Activated T-cell treated with anti-CD3 and anti-CD28 coated beads for 4 hours (primary cell): ENCODE measurements at places on chromosomes 12 and 14.

DNA sequence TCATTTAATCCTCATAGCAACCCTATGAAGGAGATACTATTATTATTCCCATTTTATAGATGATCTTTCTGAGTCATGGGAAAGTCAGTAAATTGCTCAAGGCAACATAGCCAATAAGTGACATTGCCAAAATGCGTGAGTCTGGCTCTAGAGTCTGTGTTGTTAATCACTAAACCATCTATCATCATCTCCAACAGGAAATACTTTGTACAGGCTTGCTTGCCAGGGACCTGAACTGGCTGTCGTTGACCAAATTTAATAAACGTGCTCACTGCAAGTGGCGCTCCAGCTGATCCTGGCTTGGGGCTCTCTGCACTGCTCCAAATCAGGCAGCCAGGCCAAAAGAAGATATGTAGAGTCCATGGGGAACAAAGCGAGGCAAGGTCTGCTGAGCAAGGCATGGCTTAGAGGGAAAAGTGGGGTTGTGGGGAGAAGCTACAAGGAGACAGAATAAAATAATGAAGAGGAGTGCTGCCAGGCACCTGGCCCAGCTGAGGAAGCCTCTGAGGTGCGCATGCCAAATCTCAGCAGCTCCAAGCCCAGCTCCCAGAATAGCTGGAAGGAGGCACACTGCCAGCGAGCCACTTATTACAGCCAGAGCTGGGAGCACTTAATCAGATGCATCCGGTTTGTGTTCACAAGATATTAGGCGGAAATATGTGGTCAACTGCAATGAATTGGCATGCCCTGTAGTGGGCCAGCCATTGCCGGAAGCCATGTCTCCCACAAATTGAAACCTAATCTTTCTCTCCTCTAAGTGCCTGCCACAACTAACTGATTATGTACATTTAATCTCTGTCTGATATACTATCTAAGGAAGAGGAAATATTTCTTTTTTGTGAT lies 43.3 kb upstream of the PTPRO start:
- no peak for DNase-seq

DNA sequence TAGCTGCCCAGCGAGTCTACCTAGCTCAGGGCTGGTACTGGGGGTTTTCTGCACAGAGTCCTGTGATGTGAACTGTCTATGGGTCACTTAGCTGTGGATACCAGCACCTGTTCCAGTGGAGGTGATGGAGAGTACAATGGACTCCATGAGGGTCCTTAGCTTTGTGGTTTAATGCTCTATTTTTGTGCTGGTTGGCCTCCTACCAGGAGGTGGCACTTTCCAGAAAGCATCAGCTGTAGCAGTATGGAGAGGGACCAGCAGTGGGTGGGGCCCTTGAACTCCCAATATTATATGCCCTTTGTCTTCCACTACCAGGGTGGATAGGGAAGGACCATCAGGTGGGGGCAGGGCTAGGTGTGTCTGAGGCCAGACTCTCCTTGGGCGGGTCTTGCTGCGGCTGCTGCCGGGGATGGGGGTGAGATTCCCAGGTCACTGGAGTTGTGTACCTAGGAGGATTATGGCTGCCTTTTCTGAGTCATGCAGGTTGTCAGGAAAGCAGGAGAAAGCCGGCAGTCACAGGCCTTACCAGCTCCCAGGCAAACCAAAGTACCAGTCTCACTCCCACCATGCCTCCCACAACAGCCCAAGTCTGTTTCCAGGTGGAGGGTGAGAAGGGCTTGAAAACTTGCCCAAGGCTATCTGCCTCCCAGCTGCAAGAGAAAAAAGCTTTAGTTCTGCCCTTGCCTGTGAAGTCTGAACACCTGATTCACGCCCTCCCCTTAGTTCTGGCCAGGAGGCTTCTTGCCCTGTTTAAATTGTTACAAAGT lies 163.0 kb upstream of the NUDT4 start:
- DNase-seq, result no peak

DNA sequence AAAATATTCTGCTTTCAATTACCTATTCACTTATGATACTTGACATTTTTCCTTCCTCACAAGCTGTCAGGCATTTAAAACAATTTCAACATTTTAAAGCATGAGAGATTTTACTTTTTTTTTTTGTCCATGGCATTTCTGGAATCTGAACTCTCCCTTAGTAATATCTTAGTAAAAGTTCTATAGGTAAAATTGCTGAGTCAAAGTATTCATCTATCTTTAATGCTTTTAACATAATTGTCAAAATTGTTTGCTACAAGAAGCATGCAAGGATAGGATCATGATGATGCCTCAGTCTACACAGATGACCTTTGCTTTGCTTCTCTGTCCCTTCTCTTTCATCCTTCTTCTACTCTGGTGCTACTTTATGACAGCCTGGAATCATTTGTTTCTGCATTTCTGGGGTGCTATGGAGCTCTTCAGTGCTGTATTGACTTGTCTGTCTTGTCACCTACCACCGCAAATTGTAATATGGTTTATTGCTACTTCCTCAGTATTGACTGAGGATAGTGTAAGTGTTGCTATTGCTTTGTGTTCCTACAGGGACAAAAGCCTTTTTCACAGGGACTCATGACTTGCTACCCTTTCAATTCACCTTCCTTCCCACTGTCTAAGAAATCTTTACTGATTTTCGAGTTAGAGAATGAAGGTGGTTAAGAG lies 589.8 kb upstream of the ATP2B1 start:
- DNase-seq, result no peak

- no peak for DNase-seq
Observed at GRCh38 chr12:92886131-92886530, 43.0 kb downstream of the EEA1 start.

GRCh38 chr12:75270157-75270556 lies 60.0 kb downstream of the CAPS2 start:
- no peak for DNase-seq

DNA sequence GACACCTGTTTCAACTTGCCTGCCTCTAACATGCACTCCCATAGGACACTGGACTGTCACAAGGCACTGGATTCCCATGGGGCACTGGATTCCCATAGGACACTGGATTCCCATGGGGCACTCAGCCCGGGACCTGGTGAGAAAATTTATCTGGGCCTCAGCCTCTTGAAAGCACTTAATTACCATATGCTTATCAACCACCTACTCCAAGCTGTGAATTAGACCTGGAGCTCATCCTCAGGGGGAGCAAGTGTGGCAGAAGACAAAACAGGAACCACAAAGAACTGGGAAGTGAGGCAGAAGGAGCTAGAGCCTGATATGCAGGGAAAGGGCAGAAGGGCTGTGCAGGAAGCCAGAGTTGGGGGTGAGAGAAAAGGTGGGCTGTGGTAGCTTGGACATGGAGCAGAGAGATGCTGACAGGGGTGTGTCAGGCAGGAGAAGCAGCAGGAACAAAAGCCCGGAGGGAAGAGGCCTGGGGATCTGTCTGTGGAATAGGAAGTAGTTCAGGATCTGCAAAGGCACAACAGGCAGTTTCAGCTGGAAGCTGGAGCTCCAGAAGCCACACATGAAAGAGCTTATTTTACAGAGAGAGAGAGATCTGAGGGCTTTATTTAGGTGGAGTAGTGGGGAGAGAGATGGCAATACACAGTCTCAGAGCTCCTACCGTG lies 3.1 kb downstream of the KRT82 start:
- no peak for DNase-seq

GRCh38 chr12:41460906-41461305 lies 272.8 kb downstream of the PDZRN4 start:
- no peak for DNase-seq

DNA sequence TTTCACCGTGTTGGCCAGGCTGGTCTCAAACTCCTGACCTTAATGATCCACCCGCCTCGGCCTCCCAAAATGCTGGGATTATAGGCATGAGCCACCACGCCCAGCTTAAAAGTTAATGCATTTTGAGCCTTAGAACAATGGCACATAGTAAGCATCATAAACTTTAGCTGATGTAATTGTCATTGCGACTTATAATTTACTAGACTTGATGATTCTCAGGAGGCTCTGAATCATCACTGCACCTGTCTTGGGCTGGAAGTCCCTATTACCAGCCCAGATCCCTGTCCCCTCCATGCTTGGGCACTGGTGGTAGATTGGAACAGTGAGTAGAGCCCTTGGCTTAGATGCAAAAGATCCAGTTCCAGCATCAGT lies 26.1 kb downstream of the KMT5A start:
- DNase-seq, result no peak

GRCh38 chr12:3897371-3897971 lies 24.3 kb upstream of the PARP11 start:
- no peak for DNase-seq

GRCh38 chr12:77047341-77048109 lies 17.8 kb downstream of the E2F7 start:
- no peak for DNase-seq

GRCh38 chr12:89907659-89908058 lies 199.0 kb upstream of the ATP2B1 start:
- DNase-seq, result no peak

GRCh38 chr14:35949920-35950513 lies 123.9 kb downstream of the BRMS1L start:
- no peak for DNase-seq

GRCh38 chr14:99360774-99361595 lies 89.0 kb upstream of the BCL11B start:
- DNase-seq, result no peak

DNA sequence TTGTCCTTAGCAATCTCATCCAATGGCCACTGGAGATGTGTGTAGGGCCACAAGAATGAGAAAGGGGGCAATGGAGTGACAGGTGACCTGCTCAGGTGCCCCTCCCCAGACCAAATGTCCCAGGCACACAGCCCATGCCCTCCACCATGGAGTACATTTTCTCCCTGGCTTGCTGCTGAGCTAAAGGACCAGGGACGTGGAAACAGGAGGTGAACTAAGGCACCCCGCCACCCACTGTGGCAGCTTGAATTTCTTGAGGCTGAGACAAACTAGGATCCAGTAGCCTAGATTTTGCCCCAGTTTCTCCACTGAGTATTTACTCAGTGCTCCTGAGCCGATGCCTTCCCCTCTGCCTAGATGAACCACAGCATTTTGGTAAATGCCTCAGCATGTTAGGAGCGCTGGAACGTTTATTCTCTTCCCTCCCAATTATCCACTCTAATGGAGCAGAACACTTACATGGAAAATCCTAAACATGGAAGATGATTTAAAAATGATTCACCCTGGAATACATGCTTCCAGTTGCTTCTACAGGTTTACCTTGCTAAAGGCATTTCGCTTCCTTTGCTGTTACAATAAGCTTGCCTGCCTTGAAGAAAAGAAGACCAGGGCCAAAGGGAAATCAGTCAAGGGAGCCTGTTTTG lies 198.0 kb downstream of the ZFP36L1 start:
- no peak for DNase-seq
